GM12864 (cell line): ENCODE measurements at places on chromosomes 12 and 14.

GRCh38 chr12:94109160-94109559 is 39.2 kb upstream of the PLXNC1 start:
- no peak for DNase-seq

DNA sequence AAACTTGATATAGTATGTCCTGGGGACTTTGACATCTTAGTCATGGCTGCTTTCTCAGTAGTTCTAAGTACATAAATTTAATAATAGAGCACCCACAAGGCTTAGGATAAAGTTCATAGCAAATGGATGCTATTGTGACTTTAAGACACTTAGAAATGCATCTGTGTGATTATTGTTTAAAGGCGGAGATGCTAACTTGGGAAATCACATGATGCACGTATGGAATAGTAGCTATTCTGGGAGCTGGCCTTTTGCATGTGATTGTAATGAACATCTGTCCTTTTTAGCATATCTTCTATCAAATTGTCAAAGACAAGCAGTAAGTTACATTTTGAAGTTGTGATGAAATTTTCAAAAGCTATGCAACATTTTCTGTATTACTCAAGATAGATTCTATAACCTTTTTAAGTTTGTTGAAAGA is 46.7 kb upstream of the ATP2A2 start:
- DNase-seq, result no peak

DNA sequence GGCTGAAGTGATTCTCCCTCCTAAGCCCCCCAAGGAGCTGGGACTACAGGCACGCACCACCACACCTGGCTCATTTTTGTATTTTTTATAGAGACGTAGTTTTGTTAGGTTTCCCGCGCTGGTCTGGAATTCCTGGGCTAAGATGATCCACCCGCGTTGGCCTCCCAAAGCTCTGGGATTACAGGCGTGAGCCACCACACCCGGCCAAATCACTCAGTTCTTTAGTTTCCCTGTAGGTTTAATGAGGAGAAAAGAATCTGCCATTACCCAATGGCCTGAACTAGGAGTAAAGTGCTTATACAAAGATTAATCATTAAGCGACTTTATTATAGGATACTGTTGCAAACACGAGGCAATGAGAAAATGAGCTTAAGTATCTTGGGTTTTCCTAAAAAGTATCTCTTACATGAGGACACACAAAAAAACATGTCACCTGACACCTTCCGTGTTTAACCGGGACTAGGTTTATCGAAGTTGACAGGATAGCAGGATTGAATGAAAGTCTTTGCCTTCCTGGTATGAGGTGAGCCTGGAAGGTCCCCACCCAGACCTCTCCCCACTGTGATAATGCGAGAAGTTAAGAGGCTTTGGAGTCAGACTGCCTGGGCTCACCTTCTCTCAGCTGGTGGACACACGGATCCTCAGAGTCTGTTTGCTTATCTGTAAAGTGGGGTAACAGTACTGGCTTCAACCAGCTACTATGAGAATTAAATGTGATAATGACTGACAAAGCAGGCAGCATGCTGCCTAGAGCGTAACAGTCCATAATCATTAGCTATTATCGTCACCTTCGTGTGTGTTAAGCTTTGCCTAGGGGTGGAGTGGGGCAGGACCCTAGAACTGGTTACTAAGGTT is 133.5 kb upstream of the KRAS start:
- DNase-seq, result no peak

- DNase-seq, result peak; percentile 79
These were observed 1.8 kb downstream of the IGF1 start for GRCh38 chr12:102478405-102479098.
